Activated CD8-positive, alpha-beta memory T cell treated with anti-CD3 and anti-CD28 coated beads for 1 hour (primary cell): ENCODE measurements at places on chromosomes 12 and 14.

GRCh38 chr12:48004053-48004941, at the start of gene COL2A1:
TSS of gene COL2A1 (minus strand) at chr12:48004476. CDS start at chr12:48004321, 155 bp downstream.
- DNase-seq = no peak

- DNase-seq = no peak
Measured at GRCh38 chr14:59305836-59306555, 117.5 kb downstream of the DAAM1 start.

DNA sequence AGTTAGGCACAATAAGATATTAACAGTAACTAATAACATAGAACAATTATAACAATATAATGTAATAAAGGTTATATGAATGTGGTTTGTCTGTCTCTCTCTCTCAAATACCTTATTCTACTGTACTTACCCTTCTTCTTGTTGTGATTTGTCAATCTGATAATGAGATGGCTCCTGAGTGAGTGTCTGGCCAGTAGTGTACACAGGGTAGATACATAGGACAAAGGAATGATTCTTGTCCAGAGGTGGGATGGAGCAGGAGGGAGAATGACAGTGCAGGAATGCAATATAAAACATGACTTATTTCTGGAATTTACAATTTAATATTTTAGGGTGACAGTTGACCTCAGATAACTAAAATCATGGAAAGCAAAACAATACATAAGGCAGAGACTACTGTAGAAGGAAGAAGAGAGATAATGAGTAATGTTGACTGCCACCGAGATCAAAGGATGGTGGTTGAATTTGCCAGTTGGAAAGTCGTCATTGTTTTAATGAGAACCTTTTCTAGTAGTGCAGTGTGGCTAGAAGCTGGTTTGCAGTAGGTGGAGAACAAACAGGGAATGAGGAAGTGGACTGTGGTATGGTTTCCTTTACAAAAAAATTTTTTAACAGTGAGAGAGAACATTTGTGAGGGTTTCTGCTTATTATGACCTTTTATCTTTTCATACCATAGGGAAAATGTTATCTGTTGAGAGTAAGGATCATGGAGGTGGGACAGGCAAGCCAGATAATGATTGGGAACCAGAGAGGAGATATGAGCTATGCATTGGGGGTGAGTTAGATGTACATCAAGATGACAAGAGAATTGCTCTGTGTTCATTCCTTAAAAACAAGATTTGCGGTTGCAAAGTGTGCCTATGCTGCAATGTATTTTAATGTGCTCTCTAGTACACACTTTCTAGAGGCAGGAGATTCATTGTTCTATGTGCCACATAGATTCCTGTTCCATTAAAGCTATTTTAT, 458.3 kb downstream of the BTG1 start:
- no peak for DNase-seq

GRCh38 chr14:52911904-52912303, 38.9 kb downstream of the FERMT2 start:
- no peak for DNase-seq

- DNase-seq = no peak
Measured at GRCh38 chr12:102441077-102441596, 39.2 kb downstream of the IGF1 start.
